Umbilical cord (tissue), 2 donors: ENCODE measurements at places on chromosomes 5 and 9.
A peak's percentile ranks its signal among the peaks of the same experiment; 100 is the strongest.

GRCh38 chr5:15009420-15009819 is 137.8 kb upstream of the ANKH start:
- peak; percentile 73 for DNase-seq

DNA sequence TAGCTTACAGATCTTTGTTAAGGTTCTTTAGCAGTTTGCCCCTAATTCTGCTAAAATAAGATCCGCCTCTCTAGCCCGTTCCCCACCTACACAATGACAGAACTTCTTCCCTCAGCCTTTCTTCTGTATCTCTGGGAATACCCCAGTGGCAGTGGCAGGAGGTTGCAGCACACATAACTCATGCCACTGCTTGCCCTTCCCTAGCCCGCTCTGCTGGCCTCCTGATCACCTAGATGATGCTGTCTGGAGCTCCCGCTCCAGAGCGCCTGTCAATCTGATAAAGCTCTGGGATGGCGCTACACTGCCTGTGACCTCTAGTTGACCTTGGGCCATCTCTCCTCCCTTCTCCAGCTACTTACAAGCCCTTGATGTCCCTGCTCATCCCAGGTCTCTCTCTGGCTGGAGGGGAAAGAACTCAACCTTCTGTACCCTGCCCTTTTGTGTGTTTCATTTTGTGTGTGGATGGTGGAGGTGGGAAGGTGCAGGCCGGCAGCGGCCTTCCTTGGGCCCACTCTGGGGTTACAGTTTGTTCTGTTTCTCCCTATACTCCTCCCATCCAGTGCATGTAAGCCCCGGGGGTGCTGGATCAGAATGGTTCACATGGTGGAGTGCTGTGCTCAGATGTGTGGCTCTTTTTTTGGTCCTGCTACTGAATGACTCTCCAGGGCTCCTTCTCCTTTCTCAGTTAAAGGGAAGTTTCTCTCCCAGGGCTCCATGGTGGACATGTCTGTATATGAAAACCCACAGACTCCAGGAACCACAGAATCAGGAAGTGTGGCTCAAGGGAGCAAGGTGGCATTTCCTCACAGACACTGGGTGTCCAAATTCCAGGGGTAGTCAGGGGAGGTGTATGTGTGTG is 29.1 kb downstream of the MTX3 start:
- no peak for DNase-seq

DNA sequence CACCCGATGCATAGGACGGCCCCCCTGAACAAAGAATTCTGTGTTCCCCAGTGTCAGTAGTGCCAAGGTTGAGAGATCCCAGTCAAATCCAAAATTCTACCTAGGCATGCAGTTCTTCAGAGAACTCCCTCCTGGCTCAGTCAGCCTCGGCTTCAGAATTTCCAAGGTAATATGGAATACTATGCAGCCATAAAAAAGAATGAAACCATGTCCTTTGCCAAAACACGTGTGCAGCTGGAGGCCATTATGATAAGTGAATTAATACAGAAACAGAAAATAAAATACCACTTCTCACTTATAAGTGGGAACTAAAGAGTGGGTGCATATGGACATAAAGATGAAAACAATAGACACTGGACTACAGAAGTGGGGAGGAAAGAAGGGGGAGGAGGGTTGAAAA is 87.1 kb upstream of the TRIO start:
- DNase-seq, result no peak

DNA sequence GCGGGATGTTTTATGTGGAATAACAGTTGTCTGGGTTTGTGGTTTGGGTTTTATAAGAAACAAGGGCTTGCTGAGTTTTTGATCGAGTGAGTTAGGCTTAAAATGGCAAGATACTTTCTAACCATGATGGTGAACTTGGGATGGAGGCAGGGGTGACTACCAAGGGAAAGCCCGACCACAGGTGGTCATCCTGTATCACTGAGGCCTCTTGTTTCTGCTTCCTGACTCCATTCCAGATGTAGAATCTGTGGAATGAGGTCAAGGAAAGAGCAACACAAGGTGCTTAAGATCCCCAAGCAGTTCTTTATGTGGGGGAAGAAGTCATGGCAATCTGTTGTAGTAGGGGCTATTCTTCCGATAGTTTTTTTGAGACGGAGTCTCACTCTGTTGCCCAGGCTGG is 122.3 kb downstream of the GOLPH3 start:
- DNase-seq, result no peak

DNA sequence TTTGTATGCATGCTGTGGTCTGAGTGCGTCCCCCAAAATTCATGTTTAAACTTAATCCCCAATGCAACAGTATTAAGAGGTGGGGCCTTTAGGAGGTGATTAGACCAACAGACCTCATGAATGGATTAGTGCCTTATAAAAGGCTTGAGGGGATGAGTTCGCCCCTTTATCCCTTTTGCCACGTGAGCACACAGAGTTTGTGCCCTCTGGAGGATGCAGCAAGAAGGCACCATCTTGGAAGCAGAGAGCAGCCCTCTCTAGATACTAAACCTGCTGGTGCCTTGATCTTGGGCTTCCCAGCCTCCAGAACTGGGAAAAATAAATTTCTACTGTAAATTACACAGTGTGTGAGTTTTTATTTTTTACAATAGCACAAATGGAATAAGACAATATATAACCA is 177.1 kb upstream of the SPRY4 start:
- DNase-seq, result no peak

- DNase-seq, result peak; percentile 5
Measured at GRCh38 chr5:4189317-4189716, 593.7 kb downstream of the IRX1 start.

GRCh38 chr5:127292030-127292735 is 1.6 kb downstream of the MEGF10 start:
- no peak for DNase-seq

- DNase-seq, result no peak
Measured at GRCh38 chr9:110319781-110320492, 17.7 kb downstream of the TXNDC8 start.

DNA sequence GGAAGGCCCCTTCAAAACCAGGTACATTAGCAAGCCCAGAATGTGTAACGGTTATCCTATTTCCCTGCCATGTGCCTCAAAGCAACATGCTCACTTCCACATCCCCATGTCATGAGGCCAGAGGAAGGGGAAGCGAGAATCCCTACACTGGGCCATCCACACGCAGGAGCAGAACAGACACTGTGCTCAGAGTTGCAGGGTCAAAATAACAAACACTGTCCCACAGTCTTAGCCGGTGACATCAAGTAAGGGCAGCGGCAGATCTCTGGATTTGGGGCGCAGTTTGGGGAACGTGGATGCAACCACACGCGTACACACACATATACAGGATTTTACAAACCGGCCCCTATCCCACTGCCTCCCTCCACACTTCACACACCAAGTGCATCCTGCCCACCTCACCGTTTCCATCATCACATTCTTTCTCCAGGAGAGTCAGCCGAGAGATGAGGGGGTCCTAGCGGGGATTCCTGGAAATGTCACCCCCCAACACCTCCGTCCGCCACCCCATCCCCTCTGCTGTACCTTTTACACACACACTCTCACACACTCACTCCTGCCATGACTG is 776 bp downstream of the APBA1 start:
- peak; percentile 57 for DNase-seq

GRCh38 chr5:167969998-167970397 is 321.4 kb upstream of the WWC1 start:
- no peak for DNase-seq

DNA sequence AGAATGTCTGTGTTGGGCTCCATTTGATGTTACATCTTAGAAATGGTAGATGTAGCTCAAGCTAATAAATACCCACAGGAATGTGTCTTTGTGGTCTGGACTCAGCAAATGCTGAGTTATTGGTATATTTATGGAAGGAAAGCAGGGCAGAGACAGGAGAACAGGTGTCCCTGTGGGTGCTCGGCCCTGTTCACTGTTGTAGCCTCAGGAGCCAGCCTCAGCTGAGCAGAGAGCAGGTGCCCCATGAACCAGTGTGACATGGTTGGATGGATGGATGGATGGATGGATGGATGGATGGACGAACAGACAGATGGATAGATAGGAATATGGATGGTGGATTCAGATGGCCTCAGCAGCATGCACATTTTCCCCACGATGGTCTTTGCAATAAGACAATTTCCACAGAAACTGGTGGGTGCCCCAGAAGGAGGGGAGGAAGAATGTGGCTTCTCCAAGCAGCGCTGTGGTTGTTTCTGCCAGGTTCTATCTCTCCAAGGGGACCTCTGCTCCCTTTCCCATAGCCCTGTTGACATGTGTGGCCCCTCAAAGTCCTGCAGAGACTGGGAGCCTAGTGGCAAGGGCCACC is 8.2 kb upstream of the IRF1 start:
- no peak for DNase-seq

DNA sequence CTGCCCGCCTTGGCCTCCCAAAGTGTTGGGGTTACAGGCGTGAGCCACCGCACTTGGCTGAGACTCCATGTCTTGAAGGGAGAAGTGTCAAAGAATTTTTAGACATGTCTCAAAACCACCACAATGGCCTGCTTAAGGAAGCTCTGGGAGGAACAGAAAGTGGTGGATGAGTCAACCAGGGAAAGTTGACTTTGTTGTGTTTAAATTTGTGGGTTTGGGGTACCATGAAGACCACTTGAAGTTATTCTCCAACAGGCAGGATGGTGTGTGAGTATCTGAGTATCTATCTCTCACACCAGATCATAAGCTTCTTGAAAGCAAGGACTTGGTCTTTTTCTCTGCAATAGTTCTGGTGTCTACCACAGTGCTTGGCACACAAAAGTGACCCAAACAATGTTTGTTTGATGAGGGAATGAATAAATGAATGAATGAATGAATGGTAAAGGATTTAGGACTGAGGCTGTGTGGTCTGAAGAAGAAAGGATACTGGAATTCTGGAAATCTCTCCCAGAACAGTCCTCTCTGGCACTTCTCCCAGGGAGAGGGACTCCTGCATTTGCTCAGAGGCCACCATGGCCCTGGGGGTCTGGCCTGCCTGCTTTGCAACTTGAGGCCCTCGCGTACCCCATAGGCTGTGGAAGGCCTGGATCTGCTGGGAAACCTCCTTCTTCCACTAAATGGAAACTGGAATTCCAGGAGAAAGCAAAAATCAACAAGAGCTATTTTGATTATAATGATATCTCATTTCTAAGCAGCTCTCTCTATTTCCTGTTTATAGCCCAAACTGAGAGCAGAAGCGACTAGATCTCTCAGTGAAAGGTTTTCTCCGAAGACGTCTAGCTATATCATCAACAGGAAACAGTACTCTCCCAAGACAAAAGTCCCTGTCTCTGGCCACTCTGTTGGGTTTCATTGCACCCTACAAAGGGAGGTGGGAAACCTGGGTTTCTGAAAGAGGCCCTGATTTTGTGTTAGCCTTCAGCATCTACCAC is 187.9 kb downstream of the PALM2AKAP2 start:
- peak; percentile 41 for DNase-seq

GRCh38 chr9:237141-237857 is 22.6 kb downstream of the DOCK8 start:
- no peak for DNase-seq

GRCh38 chr5:66840511-66841013 is 244.4 kb downstream of the MAST4 start:
- DNase-seq, result no peak

GRCh38 chr5:173643964-173644363 is 27.5 kb upstream of the BOD1 start:
- DNase-seq, result peak; percentile 21

GRCh38 chr5:56685503-56686217 is 129.7 kb upstream of the MAP3K1 start:
- DNase-seq, result no peak

DNA sequence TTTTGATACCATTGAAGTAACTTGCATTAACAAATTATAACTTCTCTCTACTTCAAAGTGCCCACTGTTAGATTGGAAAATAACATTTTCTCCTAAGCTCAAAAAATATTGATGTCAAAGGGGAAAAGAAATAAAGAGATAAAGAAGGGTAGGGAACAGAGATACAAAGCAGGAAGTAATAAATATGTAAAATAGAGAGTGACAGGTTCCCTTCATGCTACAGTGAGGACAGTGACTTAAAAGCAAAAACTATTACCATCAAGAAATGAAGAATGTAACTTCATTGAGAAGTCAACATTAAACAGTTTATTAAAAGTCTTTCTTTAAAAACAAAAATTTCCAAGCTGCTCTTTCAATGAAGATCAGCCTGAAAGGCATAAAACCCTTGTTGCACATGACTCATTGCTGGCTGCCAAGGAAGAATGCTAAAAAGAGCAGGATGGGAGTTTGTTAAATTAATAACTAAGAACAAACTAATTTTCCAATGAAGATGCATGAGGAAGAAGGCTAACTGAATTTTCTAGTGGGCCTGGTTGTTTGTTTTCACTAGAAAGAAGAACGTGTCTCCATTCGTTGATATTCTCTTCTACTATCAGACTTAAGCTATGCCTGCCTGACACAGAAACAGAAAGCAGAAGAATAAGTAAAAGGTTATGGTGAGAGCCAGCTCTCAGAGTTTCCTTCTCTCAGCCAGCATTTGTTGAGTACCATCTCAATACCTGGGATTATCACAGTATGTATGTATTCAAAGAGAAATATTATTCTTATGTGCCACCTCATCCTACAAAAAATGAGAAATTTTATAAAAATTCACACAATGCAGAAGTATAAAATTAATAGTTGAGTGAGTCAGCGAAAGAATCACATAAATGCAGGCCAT is 197.8 kb upstream of the NREP start:
- peak; percentile 40 for DNase-seq

DNA sequence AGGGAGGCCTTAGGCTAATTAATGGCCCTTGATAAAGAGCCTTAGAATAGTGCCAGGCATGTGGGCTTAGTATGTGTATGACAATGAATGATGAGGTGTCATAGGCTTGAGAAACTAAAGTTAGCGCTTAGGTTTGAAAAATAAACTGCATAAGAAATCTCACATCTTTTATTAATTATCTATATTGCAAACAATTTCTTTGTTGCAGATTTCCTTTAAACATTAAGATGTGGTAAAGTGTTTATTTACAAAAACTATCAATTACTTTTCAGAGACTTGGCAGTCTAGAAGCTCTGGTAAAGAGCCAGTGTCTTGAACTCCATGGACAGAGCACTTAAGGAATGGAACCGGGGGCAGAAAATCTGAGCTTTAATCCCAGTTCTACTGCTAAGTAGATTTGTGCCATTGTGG is 23.1 kb downstream of the MAP1B start:
- no peak for DNase-seq

- peak; percentile 34 for DNase-seq
Measured at GRCh38 chr5:158054223-158055110, 195.5 kb upstream of the CLINT1 start.

GRCh38 chr5:31237174-31237573 is 43.7 kb downstream of the CDH6 start:
- no peak for DNase-seq

DNA sequence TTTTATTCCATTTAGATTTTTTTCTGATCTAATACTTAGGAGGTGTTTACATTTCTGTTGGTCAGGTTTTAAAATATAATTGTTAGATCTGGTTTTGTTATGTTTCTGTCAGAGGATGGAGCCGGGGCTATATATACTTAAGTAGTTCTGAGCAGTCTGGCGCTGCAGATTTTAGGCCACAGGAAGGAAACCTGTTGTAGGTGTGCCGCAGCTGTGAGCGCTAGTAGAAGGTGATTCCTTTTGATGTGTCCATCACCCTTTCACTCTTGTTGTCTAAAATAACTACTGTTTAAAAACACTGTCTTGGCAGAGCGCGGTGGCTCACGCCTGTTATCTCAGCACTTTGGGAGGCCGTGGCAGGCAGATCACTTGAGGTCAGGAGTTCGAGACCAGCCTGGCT is 17.0 kb downstream of the ZBTB34 start:
- DNase-seq, result no peak
